ENCODE measurements at places on chromosomes 3 and 15.

DNA sequence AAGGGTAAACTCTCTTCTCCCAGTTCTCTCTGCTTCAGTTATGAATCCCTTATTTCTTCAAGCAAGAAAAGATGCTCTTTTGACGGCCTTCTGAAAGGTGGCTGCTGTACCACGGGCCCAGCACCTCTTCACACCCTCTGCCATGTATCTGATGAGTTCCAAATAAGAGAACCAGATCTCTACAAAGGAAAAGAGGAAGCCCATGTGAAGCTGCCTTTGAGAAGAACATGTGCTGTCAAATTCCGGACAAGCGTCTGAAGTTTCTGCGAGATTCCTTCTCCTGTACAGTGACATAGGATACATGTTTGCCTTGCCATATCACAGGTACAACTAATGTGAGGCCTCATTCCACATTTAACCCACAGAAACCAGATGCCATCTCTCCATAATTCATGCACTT, 59.2 kb downstream of the SH3BP5 start:
- H3K36me3 ChIP-seq = no peaks in the 10 kb centered on the region
- H3K27me3 ChIP-seq = no peaks in the 10 kb centered on the region
- H3K27ac ChIP-seq = no peak overlapping the region
- peaks cover 30% of the 10 kb centered on the region for H3K4me1 ChIP-seq
- no peak for DNase-seq

- no peaks in the 10 kb centered on the region for H3K27me3 ChIP-seq
- peaks cover 13% of the 10 kb centered on the region for H3K4me1 ChIP-seq
- no peaks in the 10 kb centered on the region for H3K36me3 ChIP-seq
Observed at GRCh38 chr3:24196526-24196925, 251.4 kb downstream of the NR1D2 start.

- peak overlapping the region; percentile 85 for H3K27ac ChIP-seq
- peak overlapping the region; percentile 78 for H3K4me3 ChIP-seq
- H3K4me1 ChIP-seq = peaks cover 20% of the 10 kb centered on the region
- no peak for DNase-seq
- H3K27me3 ChIP-seq = peaks cover 13% of the 10 kb centered on the region
Observed at GRCh38 chr3:48655606-48656005, 7.1 kb downstream of the CELSR3 start.

- H3K36me3 ChIP-seq = no peaks in the 10 kb centered on the region
- H3K27ac ChIP-seq = no peak overlapping the region
- DNase-seq = no peak
- H3K27me3 ChIP-seq = no peaks in the 10 kb centered on the region
- no peak overlapping the region for H3K4me3 ChIP-seq
Observed at GRCh38 chr3:12707449-12707848, 43.5 kb upstream of the RAF1 start.
